GM04503 (cell line): ENCODE measurements at places on chromosomes 1 and 21.

DNA sequence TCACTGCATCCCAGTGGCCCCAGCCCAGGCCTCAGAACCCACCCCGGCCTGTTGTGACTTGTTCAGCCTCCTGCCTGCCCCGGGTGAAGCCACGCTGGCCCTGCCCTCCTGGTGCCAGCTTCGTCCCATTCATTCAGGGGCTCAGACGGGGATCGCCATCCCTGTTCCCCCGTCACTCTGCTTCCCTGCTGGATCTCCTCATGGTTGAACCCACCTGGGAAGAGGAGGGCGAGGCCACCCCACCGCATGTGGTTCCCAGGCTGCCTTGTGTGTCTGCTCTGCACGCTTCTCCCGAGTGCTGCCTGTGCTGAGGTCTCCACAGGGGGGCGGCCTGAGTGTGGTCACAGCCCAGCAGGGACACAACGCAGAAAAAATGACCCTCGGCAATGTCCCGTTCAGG lies 108.2 kb upstream of the ACTRT2 start:
- no peak for DNase-seq

DNA sequence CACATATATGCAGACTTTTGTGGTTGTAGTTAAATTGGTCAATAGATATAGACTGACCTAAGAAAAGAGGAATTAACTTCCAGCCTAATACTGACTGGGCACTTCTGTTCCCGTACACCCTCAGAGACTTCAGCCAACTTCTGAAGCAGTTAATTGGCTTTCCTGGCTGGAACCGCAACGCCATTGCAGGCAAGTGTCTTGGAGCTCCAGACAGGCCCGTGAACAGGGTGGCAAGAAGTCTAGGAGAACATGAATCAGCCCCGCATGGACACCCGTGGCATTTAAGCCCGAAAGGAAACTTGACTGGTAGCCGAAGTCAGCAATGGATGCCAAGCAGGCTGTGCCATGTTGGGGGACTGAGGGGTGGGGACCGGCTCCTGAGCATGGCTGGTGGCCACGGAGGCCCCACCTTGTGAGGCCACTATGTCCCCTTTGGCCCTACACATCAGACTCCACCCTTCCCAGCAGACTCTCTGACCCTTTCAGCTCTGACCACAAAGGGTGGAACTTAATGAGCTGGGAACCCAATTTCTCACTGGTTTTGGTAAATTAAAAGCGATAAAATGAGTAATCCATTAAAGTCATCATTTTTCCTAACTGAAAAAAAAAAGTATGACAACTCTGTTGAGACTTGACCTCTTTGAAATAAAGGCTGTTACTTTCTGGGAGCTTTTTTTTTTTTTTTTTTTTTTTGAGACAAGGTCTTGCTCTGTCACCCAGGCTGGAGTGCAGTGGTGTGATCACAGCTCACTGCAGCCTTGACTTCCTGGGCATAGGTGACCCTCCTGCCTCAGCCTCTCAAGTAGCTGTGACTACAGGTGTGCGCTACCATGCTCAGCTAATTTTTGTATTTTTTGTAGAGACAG lies 54.1 kb downstream of the RUNX1 start:
- DNase-seq: no peak

- DNase-seq: no peak
These were observed 3.5 kb downstream of the SYTL1 start for GRCh38 chr1:27345272-27345671.

DNA sequence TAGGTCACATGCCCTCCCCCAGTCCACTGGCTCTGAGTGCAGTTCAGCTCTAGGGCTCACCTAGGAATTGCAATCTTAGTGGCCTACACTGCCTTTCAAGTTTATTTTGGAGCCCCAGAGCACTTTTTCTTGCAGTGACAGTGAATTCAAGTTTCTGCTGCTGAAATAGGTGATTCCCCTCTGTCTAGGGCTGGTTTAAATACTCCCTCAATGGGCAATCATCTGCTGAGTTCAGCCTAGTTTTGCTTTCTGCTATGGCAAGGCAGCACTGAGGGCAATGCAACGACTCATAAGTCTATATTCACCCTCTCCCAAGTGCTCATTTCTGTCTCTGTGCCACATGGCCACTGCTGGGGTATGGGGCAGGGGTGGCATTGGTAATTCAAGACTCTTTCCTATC lies 472.6 kb upstream of the RGS18 start:
- no peak for DNase-seq

- DNase-seq: no peak
These were observed 63.1 kb upstream of the CD34 start for GRCh38 chr1:207973898-207974568.

DNA sequence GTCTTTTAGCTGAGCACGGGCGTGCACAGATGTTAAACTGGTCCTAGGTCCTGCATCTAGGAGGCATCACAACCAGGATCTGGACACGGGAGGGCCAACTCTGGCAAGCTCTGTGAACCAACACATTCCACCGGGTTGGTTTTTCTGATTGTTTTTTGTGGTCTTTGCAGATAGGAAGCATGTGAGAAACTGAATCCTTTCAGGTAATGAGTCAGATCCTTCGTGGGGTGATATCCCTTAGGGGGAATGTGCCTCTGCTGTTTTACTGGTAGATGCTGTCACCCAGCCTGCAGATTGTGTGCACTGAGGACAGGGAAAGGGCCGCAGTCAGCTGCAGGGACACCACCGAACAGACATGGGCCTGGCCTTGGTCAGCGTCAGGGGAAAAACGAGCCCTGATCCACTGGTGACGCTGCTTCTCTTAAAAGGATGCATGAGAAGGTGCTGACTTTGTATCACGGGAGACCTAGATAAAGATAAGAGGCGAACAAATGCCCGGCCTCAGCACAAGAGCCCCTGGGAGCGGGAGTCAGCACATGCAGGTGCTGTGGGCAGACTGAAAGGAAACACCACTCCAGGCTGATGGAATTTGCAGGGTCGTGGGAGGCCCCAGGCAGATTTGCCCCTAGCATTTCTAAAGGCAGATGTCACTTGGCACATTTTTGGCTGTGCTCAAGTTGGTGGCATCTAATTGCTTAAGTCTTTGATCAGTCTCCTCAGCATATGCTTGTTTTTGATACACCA lies 51.1 kb downstream of the DOP1B start:
- no peak for DNase-seq

GRCh38 chr1:66251546-66251945 lies 282.4 kb upstream of the SGIP1 start:
- no peak for DNase-seq

DNA sequence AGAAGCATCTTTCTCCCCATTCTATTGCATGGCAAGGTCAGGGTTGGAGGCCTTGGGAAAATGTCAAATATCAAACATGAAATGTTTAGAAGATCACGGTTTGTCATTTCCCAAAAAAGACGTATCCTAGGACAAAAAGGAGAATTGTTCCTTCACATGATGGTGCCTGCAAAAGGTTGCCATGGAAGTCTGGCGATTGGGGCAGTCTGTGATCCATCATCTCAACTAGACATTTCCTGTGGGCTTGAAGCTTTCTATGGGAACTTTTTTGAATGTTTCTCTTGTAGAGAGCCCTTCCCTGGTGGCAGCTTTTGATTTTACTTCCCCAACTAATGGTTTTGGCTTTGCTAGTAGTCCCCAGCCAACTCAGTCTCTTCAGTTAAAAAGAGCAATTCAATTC lies 106.3 kb downstream of the TGFB2 start:
- DNase-seq: no peak

DNA sequence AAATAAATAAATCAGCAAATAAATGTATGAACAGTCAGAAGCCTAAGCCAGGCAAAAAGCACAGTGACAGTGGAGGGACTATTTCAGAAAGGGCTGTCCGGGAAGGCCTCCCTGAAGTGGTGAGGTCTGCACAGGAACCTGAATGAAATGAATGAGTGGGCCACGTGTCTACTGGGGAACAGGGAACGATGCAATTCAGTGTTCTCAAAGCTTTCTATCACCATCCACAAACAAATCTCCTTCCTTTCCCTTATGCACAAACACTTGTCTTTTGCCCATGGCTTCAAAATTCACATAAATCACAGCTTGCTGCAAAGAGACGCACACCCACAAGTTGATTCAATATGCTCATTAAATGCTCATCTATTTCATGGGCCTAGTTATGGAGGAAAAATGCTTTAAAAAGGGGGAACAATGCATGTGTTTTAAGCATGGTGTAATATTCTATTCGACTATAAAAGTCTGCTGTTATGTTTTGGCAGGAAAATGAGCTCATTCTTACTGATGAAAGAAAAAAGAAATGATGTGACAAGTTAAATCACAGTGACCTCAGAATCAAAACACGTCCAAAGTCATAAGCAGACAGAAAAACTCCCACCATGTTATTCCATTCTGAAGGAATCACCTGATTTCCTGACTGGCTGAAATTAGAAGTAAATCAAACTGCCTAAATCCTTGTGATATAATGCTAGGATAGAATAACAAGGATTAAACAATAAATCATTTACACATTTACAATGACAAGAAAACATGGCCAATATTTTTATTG lies 21.6 kb downstream of the URB1 start:
- no peak for DNase-seq

DNA sequence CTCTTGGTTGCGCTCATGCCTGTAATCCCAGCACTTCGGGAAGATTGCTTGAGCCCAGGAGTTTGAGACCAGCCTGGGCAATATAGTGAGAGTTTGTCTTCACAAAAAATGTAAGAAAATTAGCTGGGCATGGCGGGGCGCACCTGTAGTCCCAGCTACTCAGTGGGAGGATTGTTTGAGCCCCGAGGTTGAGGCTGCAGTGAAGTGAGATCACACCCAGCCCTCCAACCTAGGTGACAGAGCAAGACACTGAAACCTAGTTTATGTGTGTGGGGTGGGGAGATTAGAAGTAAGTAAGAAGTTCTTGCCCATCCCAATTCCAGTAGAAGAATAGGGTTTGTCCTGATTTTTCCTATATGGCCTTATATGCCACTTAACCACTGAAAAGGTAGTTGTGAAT lies 2.0 kb downstream of the RPL5 start:
- no peak for DNase-seq

GRCh38 chr1:198072177-198072576 lies 84.6 kb upstream of the NEK7 start:
- DNase-seq: no peak

DNA sequence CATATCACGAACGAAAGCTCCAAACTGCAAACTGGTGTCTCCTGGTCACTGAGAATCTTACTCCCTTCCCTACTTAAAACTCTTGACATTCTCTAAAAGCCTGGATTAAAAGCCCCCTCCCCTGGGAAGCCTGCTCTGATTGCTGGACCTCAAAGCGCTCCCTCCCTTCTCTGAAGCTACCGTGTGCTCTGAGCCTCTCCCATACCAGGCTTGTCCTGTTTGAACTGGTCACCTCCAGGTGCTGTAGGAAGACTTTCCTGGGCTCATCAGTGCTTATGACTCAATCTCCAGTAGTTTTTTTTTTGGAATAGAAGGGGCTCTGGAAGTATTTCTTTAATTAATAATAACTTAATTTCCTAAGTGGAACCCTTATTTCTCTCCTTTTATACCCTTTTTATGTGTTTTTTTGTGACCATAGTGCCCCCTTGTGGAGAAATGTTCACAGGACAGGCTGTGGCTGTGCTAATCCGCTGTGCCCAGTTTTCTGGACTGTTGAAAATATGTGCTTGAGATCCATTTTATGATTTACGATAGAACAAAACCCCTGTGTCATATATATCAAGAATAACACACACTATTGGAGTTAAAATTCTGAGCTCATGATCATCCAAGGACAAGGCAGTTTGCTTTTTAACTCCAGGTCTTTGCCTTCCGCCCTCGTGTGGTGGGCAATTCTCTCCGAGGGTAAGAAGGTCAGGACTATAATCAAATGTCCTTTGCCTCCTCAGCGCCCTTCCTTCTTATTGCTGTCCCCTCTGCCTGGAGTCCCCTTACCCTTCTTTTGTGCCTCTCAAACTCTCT lies 16.9 kb downstream of the MTARC1 start:
- no peak for DNase-seq

- DNase-seq: no peak
These were observed 103.9 kb upstream of the C1orf174 start for GRCh38 chr1:4003846-4004505.

DNA sequence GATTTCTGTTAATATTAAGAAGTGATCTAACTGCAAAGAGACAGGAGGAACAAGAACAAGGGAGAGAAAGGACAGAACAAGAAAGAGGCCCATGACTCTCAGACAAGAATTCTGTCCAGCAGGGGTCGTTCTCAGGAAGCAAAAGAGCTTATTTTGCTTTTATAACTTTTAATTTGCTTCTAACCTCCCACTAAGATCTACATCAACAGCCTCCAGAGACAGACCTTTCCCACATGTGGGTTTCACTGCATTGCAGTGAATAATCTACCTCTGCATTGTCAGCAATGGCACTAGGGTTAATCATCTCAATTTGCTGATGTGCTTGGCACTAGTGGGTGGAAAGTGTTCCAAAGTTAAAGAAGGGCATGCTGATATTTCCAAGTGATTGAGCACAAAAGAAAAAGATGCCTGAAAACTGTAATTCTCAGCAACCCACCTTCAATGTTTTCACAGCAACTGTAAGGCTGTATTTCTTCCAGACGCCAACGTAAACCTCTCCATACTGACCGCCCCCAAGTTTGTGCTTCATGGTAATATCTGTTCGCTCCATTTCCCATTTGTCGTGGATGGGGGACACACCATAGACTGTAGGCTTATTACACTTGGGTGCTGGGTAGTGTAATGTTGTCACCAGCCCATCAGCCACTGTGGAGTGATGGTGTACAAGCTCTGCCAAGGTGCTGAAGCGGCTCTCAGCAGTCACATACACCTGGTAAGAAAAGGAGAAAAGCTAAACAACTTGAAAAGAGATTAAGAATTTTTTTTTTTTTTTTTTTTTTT lies 39.5 kb downstream of the TOR3A start:
- no peak for DNase-seq

DNA sequence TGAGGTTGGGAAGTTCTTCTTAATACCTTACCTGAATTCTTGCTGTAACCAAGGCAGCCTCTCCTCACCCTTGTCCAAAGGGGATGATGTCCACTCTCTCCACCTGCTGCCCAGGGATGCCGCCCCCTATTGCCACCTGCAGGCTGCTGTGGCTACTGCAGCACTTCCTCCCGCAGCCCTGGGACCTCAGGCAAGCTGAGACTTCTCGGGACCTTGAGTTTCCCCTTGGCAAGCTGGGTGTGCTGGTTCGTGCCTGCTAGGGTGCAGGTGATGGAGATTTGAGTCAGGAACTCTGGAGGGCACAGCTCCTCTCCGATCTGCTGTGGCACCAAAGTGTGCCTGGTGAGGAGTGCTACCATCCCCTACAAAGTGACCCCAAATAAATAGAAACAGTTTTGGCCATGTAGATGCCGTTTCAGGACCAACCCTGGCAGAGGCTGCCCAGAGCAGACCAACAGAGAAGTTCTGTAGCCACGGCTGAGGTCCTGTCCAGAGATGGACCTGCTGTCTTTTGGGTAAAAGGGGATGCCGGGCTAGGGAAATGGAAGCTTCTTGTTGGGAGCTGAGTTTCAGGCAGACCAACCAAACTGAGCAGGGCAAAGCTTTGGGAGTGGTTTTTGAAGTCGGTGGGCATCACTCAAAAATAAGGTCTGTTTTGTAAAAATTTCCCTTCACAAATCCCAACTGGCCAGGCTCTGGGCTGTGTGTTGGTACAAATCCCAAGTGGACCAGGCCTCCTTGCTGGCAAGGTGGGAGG lies 31.7 kb downstream of the RUNX3 start:
- DNase-seq: no peak
